ENCODE measurements at places on chromosomes 12 and 14.

GRCh38 chr14:89158701-89159100 is 258.3 kb downstream of the FOXN3 start:
- DNase-seq: no peak

- DNase-seq: no peak
Observed at GRCh38 chr12:57430112-57430930, 522 bp downstream of the R3HDM2 start.

GRCh38 chr14:51002406-51002999 is 58.2 kb upstream of the PYGL start:
- no peak for DNase-seq

DNA sequence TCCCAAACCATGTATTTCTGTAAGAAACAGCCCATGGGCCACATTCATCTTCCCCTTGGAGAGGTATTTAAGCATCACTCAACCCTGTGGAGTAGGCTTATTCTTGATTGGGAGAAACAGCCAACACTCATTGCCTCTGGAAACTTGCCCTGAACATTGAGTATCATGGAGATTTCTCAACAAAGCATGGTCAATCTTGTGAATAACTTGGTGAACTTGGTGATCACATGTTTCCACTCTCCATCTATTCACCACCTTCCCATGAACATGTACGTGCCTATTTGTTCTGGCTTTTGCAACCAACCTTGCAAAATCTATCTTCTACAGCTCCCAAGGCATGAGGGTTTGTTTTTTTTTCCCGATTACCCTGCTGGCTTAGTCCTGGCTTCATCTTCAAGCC is 163.2 kb downstream of the PAH start:
- no peak for DNase-seq

DNA sequence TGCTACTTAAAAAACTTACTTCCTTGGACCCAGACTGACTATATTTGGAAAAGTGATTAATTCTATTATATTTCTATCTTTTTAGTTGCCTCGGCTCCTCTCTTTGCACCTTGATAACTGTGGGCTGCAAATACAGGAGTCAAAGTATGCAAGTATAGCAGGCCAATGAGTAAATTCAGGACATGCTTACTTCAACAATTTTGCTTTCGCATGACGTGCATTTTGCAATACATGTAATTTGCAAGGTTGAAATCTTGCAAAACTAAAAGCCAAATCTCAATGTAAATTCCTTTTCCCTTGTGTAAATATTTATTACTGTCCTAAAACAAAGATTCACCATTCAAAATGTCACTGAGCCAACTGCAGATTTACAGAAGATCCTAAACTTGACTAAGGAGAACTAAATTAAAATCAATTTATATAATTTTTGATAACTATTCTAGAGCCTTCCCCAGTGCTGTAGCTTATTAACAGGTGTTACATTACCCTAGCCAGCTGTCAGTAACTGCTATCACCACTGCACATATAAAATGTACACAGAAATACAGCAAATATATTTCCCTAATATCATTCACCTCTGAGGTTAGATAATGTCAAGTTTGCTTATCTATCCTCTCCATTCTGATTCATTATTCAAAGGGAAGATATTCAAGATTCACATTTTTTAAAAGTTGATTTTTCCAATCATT is 1069.5 kb downstream of the TRHDE start:
- DNase-seq: no peak

DNA sequence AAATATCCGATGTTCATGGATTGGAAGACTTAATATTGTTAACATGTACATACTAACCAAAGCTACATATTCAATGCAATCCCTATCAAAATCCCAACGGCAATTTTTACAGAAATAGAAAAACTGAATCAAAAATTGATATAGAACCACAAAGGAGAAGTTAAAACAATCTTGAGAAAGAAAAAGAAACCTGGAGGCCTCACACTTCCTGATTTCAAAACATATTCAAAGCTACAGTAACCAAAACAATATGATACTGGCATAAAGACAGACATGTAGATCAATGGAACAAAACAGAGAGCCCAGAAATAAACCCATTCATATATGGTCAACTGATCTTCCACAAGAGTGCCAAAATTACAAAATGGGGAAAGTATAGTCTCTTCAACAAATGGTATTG is 5.4 kb upstream of the PELI2 start:
- no peak for DNase-seq

- peak; percentile 63 for DNase-seq
Observed at GRCh38 chr12:96196781-96197180, 2.6 kb downstream of the ELK3 start.
